Activated CD4-positive, CD25-positive, alpha-beta regulatory T cell treated with anti-CD3 and anti-CD28 coated beads, Interleukin-2, amount 50 U/mL, for 24 hours (primary cell): ENCODE measurements at places on chromosomes 4 and X.

DNA sequence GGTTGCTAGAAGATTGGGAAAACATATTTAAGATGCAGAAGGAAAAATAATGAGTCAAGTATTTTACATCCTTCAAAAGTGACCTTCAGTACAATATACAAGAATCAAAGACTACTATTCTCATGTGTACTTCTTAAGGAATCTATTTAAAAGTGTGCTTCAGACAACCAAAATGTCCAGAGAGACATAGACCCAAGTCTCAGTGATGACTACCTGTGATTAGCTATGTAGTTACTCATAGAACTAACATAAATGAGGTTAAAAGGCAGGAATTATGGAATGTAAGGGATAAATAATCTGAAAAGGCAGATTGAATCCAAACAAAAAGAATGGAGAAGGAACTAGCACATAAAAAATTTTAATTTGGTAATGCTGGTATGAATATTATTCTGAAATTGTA is 634.7 kb upstream of the FAM241A start:
- ATAC-seq = no peak

GRCh38 chr4:76996445-76996844 is 46.9 kb downstream of the SEPTIN11 start:
- no peak for ATAC-seq

DNA sequence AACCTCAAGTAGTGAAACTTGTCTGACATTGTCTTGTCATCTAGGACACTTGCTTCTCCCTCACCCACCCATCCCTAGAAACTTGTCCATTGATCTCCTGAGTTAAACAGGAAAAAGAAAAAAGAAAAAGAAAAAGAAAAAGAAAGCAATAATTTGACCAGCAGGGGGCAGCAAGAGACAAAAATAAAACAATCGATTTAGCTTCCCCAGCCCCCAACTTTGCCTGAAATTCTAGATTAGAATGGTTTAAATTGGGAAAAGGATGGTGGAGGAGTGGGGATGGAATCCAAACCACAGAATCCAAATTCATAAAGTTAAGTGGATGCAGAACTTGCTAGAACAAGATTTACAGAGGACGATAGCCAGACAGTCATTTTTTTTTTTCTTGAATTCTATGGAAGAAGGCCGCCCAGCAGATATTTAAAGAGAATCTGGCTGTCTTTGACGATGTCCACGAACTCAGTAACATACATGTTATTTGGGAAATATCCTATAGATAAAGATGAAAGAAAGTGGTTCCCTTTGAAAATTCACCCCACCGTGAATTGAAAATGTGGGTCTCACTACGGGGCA is 282.9 kb downstream of the USP46 start:
- ATAC-seq = no peak

DNA sequence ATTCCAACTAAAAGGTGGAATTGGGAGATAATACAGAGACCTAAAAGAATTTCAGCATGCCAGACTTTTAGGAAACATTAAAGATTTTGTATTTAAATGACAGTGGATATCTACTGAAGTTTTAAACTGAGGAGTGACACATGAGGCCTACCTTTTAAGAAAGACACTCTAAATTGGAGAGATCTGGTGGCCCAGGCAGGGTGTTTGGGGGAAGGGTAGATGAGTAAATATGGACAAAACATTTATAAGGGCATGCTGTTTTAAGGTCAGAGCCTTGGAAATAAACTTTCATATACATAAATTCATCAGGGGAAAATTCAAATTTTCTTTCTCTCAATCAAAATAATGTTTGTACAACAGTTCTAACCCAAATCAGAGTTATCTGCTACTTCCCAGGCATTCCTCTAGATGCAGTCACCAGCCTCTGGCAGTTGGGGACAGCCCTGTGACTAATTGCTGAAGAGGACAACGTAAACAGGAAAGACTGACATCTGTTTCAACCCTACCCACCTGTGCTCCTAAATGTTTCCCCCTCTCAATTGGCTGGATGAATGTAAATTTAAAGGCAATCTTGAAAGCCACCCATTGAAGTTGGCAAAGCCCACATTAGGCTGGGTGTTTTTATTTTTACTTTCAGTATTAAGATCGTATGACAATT is 1646.9 kb upstream of the ADGRL3 start:
- ATAC-seq = no peak

- ATAC-seq = no peak
Measured at GRCh38 chr4:147991543-147992283, 259.8 kb downstream of the ARHGAP10 start.

- ATAC-seq = no peak
Measured at GRCh38 chr4:122293374-122294365, 85.1 kb upstream of the ADAD1 start.

- ATAC-seq = no peak
Measured at GRCh38 chr4:8355864-8356565, 84.5 kb downstream of the ACOX3 start.

DNA sequence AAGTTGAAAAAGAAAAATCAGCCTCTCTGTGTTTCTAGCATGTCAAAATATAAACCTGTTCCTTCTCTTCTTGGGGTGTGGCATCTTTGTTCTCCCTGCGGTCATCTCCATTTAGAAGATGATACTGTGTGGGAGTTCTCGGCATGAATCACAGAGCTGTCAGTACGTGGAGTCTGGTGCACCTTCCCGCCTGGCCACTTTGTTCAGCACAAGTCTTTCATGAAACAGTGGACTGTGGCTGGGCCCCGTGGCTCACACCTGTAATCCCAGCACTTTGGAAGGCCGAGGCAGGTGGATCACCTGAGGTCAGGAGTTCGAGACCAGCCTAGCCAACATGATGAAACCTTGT is 166.5 kb downstream of the MAML3 start:
- ATAC-seq = no peak

GRCh38 chr4:38620065-38620464 is 43.9 kb upstream of the KLF3 start:
- no peak for ATAC-seq

- ATAC-seq = no peak
Measured at GRCh38 chrX:78213331-78213730, 73.9 kb upstream of the TAF9B start.

DNA sequence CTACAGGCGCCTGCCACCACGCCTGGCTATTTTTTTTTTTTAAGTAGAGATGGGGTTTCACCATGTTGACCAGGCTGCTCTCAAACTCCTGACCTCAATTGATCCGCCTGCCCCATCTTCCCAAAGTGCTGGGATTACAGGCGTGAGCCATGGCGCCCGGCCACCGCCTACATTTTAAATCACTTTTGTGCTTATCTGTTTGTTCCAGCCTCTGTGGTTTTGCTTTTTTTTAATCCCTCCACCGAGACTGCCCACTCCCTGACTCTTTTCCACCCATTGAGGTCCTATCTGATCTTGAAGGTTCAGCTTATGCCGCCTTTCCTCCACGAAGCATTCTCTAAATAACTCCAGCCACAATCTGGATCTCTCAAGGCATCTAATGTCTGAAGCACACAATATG is 73.5 kb downstream of the CHRDL1 start:
- ATAC-seq = no peak

GRCh38 chr4:1051472-1051871 is 40.0 kb downstream of the FGFRL1 start:
- no peak for ATAC-seq
